ENCODE measurements at places on chromosomes 11 and 22.

DNA sequence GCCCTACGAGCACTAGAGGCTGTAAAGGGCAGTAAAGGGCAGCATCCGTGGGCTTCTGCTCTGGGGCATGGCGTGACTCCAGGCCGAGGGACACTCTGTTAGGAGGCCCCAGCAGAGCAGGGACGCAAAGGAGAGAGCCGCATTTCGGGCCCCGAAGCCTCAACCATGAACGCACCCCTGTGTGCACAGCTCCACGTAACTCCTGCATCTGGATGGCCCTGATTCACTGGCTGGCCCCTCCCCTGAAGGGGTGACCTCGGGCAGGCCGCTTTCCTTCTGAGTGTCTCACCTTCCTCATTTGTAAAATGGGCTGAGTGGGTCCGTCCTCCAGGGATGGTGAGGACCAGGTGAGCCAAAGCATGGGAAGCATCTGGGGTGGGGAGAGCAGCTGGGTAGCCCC is 13.6 kb downstream of the SHISAL1 start:
- DNase-seq = no peak

GRCh38 chr11:73590991-73591390 is 6.9 kb downstream of the FAM168A start:
- DNase-seq = no peak

DNA sequence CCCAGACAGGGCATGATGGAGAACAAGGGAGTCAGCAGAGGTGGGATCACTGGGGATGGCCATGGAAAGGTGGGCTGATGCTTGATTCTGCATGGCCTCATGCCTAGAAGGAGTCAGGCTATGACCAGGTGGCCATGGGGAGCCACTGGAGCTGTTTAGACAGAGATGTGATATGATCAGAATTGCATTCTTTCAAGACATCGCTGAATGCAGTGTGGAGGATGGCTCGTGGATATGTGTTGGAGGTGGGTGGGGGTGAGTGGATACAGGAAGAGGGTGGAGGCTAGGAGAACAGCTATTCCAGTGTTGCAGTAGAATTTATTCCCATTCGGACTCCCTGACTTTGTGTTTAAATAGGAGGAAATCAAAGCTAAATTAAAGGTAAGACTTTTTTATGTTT is 841.1 kb downstream of the NTM start:
- no peak for DNase-seq

DNA sequence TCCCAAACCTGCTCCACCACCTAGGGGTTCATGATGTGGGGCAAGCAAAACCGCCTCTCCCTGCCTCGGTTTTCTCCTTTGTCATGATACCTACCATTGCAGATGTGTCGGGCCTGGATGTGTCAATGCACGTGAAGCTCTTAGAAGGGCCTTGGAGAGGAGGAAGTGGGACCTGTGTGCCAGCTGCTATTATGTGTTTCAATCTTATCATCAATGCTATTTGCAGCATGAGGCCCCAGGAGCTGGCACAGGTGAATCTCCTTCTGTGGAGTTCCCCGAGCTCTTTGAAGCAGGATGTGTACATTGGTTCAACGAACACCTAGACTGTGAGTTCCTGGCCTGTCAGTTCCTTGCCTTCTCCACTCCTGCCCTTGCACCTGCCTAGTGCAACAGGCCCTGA is 331.6 kb downstream of the CTTN start:
- DNase-seq = no peak

DNA sequence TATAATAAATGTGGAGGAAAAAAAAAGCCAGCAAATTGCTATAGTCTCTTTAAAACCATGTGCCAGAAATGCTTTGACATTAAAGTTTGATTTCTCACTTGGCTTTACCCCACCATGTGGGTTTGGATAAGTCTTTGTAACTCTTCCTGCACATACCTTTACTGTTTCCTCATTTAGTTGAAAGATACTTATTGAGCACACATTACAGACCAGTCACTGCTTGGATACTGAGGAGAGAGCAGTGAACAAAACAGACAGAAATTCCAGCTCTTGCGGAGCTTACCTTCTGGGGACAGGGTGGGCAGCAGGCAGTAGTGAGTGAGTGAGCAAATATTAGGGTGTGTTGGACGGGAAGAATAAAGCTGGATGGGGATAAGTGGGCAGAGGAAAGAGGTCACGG is 13.7 kb downstream of the PACS1 start:
- no peak for DNase-seq

DNA sequence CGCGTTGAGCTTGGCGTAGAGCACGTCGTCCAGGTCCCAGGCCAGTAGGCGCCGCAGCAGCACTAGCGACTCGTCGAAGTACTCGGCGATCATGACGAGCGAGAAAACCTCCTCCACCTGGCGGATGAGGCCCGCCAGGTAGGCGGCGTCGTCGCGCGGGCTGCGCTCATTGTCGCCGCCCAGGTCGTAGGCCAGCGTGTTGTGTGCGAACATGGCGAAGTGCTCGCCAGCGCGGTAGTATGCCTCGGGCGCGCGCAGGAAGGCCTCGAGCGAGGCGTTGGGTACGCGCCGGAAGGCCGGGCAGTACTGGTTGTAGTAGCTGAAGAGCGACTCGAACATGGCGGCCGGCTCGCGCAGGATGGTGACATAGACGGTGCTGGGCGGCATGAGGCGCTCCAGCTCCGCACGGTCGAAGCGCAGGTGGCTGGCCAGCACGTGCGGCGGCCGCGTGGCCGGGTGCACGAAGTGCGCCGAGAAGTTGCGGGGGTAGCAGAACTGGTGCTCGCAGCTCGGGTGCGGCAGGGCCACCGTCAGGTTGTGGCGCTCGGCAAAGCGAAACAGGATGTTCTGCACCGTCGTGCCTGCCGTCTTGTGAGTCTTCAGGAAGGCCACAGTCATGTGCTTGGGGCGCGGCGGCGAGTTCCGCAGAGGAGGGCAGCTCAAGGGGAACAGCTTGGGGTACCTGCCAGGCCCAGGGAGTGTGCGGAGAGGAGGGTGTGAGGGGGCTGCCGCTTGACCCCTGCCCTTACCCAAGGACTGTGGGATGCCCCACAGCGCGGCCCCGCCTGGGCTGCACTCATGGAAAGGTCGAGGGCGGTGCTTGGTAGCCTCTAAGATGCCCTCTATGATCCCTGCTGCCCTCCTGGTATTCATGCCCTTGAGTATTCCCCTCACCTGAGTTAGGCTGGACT is 5.7 kb downstream of the GAL3ST3 start:
- DNase-seq = no peak

- DNase-seq = no peak
Observed at GRCh38 chr22:44689173-44689572, 12.8 kb upstream of the PRR5 start.

DNA sequence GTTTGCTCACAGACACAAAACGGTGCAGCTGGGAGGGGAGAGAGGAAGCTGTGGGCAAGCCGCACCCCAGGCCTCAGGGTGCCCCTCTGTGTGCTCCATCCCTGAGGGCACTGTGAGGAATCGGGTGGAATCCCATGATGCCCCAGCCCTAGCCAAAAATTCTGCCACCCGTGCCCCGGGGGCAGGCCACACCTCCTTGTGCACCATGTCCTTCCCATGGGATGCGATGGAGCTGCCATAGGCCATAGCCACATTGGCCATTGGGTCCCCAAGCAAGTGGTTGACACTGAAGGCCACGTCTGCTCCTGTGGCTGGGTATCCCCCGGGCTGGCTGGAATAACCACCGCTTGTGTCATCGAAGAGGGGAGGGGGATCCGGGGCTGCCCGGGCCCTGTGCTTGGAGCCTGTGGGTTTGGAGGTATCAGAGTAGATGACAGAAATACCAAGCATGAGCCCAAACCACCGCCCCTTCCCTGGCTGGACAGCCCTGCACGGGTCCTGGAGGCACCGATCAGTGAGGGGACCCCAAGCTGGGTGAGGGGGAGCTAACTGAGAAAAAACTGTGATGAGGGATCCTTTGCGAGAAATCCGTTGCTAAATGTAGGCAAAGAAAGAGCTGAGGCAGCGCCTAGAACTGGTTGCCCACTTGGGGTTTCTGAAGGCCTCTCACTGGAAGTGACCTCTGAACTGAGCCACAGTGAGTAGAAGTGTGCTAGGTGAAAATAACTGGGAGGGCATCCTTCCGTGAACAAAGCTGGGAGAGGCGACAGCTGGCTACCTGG is 863 bp downstream of the YIF1A start:
- DNase-seq = no peak

GRCh38 chr11:128305588-128305987 is 281.8 kb downstream of the ETS1 start:
- DNase-seq = no peak

GRCh38 chr11:1486054-1486825 is at the start of gene MOB2:
MOB2 (minus strand) TSS chr11:1486779; CDS start chr11:1486556, 223 bp downstream.
- no peak for DNase-seq

GRCh38 chr11:2570211-2570811 is 125.5 kb downstream of the KCNQ1 start:
- DNase-seq = no peak

- no peak for DNase-seq
Observed at GRCh38 chr22:24486501-24486921, 8.6 kb upstream of the UPB1 start.

GRCh38 chr11:129705933-129706332 is 109.7 kb upstream of the TMEM45B start:
- no peak for DNase-seq

- DNase-seq = no peak
Observed at GRCh38 chr22:22327723-22328122, 83.1 kb downstream of the VPREB1 start.

DNA sequence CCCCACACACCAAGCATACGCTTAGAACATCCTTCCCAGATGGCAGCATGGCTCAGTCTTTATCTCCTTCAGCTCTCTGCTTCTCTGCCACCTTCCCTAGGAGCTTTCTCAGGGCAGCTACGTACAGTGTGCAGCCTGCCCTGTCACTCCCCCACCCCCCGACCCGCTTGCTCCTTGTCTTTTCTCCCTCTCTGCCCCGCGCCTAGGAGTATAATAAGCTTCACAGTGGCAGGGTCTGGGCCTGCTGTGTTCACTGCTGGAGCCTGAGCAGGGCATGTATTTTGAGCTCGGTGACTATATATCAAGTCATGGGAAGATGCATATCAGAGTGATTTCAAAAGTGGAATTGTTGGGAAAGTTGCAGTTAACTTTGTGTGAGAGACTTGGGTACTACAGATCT is 55.8 kb upstream of the ADSL start:
- DNase-seq = no peak

- no peak for DNase-seq
Observed at GRCh38 chr11:17805873-17806272, 71.3 kb downstream of the KCNC1 start.

GRCh38 chr11:907668-908067 is 2.9 kb downstream of the CHID1 start:
- DNase-seq = no peak

GRCh38 chr22:44159811-44160210 is 20.9 kb upstream of the PARVG start:
- DNase-seq = no peak

- no peak for DNase-seq
Observed at GRCh38 chr11:33694346-33695050, 6.1 kb downstream of the C11orf91 start.

DNA sequence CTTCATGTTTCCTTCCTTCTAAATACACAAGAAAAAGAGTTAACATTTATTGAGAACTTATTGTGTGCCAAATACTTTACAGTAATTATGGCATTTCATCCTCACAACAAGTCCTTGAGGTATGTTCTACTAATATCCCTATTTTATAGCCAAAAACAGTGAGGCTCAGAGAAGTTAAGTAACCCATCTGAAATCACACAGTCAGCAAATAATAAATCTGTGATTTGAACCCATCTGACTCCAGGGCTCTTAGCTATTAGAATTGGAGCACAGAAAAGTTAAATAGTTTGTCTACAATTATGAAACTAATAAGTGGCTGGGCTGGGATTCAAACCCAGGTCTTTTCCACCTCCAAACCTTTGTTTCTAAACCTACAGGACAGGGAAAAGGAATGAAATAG is 36.5 kb upstream of the MYOD1 start:
- no peak for DNase-seq

GRCh38 chr11:1370186-1371025 is 19.3 kb upstream of the BRSK2 start:
- no peak for DNase-seq

GRCh38 chr11:21113876-21114275 is 444.5 kb downstream of the NELL1 start:
- DNase-seq = no peak

- no peak for DNase-seq
Observed at GRCh38 chr11:64917663-64917995, 620 bp upstream of the ATG2A start.

DNA sequence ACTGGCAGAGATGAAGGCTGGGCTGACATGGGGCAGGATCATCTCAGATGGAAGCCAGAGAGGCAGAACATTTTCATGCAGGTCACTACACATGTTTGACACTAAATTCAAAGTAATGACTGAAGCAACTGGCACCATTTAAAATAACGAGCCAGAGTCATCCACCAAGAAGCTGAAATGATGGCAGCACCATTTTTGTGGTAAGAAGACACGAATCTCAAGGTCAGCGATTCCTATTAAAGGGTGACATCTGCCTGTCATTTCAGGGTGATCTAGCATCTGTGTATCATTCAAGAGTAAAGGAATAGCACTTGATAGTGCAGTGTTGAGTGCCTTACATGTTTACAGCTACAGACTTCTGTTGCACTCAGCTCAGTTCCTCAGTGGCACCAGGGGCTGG is 113.4 kb upstream of the C11orf87 start:
- no peak for DNase-seq

DNA sequence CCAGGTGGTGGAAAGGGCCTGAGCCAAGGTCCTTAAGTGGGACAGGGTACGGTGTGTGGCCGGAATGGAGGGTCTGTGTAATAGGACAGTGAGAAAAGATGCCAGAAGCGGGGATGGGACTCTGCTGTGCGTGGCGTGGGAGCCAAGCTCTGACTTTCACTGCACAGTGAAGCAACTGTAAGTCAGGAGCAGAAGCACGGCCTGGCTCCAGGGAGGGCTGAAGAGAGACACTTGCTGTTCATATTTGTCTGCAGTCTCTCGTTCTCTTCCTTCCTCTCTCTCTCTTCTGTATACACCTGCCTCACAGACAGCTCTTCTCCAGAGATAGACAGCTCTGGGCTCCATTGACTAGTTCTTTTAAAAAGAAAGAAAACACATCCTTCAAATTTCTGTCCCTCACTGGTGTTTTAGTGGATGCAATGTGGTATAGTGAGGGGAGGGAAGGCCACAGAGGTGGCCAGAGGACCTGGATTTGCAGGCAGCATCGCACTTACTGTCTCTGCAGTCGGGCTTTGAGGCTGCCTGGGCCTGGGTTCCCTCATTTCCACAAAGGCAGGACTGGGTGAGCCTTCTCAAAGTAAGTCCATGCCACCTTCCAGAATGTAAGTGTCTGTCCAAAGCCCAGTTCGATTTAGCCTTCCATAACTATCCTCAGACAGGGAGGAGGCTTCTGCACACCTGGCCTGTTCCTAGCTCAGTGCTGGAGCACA is 2.1 kb downstream of the IL17RA start:
- DNase-seq = no peak

DNA sequence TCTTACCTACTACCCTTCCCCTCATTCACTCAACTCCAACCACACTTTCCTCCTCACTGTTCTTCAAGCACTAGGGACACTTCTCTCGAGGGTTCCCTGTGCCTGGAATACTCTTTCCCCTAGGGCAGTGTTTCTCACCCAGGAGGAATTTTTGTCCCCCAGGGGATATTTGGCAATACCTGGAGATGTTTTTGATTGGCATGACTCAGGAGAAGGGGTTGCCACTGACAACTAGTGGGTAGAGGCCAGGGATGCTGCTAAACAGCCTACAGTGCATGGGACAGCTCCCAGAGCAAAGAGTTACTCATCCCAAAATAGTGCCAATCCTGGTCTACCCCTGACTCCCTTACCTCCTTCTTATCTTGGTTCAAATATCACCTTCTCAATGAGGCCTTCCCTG is 40.0 kb downstream of the BTG4 start:
- DNase-seq = no peak

Measured in stimulated activated CD8-positive, alpha-beta memory T cell treated with anti-CD3 and anti-CD28 coated beads, Interleukin-7, amount 100 ng/mL, for 4 hours (primary cell).